Tibial nerve (tissue), 4 donors: ENCODE measurements at places on chromosomes 3 and 15.

GRCh38 chr15:95816591-95816990 lies 513.9 kb upstream of the NR2F2 start:
- no peak for DNase-seq

GRCh38 chr15:91316126-91316525 lies 216.1 kb downstream of the SV2B start:
- DNase-seq = no peak

- DNase-seq = peak; percentile 58
Observed at GRCh38 chr3:37590328-37591079, 271.2 kb upstream of the CTDSPL start.

- DNase-seq = no peak
Observed at GRCh38 chr3:172905451-172905850, 154.9 kb downstream of the ECT2 start.

DNA sequence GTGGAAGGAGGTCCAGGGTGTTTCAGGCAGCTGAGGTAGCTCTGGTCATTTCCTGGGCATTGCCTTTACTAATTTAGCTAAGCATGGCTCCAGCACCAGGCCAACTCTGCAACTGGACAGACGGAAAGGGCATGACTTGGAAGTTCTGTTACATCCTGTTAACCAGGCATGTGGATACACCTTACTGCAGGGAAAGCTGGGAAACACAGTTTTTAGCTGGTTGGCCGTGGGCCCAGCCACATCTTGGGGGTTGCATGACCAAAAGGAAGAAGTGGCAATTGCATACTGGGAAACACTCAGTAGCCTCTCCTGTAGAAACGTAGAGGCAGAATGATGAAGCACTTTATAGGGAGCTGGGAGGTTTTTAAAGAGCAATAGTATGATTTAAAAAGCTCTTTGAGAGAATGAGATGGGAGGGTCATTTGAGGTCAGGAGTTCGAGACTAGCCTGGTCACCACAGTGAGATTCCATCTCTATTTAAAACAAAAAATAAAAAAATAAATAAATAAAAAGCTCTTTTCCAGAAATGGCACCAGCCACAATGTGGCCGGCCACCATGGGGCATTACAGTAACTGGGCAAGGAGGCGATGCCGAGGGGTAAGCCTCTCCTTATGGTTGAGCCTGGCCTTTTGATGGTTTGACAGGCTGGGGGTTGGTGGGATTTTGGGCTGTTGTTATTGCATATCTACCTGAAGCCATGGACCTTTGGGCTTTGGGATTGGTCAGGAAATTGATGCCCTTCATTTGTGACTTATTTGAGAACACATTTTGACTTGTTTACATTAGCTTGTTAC lies 28.6 kb downstream of the TRAK1 start:
- no peak for DNase-seq

DNA sequence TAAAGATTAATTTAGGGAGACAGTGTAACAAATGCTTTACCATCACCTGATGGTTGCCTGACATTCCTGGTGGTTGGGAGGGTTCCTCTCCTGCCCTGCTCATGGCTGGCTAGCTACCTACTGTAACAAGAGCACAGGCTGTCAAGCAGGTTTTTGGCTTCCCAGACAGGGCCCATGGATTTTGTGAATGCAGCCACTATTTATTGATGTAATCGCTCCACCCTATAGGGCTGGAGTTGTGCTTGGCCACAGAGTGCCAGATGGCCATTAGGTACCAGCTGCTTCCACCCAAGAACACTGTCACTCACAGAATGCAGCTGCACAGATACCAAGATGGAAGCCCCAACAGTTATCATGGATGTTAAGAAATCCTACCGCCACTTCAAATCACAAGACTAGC lies 31.0 kb upstream of the KLHL25 start:
- DNase-seq = no peak

DNA sequence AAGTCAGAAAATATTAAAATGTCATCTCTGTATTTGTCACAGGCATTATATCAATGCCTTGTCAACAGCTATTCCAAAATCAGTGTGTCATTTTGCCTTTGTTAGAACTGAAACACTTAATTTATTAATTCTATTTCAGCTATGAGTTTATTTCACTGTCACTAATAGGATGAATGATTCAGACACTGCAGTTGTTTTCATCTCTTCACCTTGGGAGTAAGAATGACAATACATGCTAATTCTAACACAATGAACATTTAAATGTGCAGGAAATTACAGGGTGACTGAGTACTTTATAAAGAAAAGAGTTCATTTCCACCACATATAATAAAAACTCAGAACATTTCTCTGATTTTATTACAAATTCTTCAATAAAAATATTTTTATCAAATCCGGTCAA lies 109.7 kb downstream of the P2RY1 start:
- no peak for DNase-seq
